ENCODE measurements at places on chromosomes 1 and 21.

GRCh38 chr1:55154616-55155015 lies 60.5 kb downstream of the USP24 start:
- DNase-seq = no peak

GRCh38 chr1:24113641-24114033 lies 1.7 kb upstream of the MYOM3 start:
- DNase-seq = no peak

DNA sequence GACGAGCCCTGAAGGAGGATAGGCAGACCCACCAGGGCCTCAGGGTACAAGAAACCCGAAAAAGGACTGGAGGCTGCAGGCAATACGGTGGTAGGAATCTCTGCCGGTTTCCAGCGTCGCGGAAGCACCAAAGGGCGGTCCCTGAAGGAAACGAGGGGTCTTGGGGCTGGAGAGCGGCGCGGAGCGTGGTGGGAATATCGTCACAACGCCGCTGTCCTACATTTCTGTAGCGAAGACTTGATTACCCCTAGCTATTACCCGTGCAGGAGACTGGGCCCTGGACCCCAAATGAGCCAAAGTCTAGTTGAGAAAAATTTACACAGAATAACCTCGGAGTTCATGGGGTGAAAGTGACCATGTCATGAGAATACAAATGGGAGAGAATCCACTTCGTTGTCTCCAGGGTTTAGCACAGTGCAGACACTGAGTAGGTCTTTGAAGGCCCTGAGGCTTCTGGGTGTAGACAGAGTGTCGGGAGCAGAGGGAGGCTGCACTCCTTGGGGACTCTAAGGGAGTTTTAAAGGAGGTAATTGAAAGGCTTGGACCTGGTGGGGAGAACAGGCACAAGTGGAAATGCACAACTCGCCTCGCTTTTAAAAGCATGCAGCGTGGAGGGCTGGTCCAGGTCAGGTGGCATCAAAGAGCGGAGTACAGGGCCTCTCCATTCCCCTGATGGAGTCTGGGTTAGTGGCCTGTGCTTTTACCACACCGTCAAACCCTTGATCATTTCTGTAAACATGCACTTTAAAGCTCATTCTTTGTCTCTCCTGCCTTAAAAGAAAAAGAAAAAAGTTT lies 1.5 kb downstream of the ATP1A1 start:
- no peak for DNase-seq

GRCh38 chr1:220786337-220787068 lies at the start of gene MTARC1:
Gene MTARC1 (plus strand): TSS chr1:220786913. CDS start chr1:220786945, 32 bp downstream.
- peak; percentile 55 for DNase-seq
